ENCODE measurements at places on chromosomes 11 and 22.
A peak's percentile ranks its signal among the peaks of the same experiment; 100 is the strongest.

DNA sequence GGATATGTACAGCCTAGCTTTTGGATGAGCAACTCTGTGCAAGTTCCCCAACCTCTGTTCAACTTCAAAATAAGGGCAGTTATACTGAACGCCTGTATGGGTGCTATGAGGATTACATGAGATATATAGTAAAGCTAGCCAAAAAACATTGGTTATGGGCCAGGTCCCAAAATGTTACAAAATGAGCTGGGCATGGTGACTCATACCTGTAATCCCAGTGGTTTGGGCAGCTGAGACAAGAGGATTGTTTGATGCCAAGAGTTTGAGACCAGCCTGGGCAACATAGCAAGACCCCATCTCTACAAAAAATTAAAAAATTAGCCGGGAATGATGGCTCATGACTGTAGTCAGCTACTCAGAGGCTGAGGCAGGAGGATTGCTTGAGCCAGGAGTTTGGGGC, 118.4 kb downstream of the TEAD1 start:
- DNase-seq = no peak

DNA sequence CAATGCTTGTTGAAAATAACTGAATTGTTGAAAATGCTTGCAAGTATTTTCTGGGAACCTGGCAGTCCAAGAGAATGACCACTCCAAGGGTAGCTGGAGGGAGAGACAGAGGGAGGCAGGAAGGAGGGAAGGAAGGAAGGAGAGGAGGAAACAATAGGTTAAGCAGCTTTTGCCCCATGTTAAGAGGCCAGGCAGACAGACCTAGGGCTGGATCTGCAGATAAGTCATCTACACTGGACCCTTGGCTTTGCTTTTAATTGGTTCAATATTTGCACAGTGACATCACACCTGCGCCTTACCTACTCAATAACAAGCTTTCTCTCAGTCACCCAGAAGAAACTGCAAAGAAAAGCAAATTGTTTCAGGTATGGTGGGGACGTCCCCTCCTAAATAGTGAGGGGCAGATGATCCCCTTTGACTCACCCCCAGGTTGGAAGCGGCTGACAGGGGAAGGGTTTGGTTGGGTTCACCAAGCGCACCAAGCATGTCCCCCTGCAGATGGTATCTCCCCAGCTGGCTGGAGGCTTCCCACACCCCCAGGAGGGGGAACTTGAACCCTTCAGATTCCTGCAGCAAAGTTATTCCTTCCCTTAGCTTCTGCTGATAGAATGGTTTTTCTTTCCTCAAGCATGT, 24.3 kb downstream of the MYH9 start:
- DNase-seq = no peak

DNA sequence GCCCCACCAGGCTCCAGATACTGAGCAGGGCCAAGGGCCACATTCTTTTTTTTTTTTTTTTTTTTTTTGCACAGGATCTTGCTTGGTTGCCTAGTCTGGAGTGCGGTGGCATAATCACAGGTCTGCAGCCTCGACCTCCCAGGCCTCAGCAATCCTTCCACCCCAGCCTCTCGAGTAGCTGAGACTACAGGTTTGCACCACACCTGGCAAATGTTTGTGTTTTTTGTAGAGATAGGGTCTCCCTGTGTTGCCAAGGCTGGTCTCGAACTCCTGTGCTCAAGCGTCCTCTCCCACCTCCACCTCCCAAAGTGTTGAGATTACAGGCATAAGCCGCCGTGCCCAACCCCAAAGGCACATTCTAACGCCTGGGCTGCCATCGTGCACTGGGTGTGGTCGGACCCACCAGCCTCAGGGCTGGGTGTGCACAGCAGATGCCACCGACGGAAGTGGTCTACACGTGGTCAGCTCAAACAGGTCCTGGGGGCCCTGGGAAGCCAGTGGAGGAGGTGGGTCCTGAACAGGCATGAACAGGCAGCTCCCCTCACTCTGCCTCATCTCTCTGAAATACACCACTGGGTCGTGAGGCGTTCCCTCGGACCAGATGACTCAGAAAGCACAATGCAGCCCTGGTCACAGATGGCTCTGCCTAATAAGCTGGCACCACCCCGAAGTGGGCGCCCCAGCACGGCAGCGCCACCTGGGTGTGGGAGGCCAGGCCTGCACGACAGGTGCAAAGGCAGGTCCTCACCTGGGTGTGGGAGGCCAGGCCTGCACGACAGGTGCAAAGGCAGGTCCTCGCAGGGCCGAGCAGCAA, 5.1 kb upstream of the B4GALNT4 start:
- DNase-seq = peak; percentile 58

DNA sequence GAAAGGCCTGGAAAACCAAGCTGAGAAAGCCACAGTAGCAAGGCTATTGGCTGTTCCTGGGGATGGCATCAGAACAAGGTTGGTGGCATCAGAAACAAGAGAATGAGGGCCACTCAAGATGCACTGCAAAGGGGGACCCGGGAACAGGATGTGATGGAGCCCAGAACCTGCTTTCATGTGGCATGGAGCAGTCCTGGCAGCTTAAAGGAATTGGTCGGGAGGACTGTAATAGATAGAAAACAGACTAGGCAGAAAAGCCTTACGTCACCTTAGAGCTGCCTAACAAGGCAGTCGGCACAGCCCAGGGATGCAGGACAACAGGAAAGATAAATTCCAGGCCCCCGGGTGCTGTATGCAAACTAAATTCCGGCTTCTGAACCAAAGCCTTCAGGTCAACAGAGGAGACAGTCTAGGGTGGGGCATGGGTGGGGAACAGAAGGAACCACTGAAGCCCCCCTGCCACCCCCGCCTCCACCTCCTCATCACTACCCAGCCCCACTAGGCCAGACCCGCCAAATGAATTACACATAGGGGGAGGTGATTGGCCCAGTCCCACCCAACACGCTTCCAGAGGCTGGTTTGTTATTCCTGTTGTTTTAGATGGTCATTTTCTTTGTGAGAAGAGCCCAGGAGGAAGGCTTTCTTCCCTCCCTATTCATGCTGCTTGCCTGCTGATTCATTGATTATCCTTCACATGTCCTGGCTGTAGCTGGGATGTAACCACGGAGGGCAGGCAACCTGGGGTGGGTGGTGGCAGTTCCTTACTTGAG, 25.7 kb upstream of the LRRC55 start:
- DNase-seq = no peak

DNA sequence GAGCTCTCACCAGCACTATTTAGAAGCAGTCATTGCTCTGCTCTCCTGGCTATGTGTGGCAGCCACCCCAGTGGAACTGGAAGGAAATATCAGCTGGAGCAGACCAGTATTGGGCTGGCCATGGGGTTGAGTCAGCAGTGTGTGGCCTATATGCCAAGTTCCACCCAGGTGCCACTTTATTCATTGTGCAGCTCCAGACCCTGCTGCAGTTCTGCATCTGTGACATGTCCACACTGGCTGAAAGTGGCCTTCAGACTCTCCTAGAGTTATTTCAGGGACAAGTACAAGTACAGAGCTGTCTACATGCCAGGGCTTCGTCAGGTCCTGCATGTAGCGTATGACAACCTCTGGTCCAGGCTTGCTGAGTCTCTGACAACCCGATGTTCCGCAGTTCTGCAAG, 55.2 kb downstream of the CABIN1 start:
- no peak for DNase-seq

- DNase-seq = no peak
These were observed 37.0 kb upstream of the ABTB2 start for GRCh38 chr11:34394771-34395300.
